ENCODE measurements at places on chromosomes 6 and 20.
A peak's percentile ranks its signal among the peaks of the same experiment; 100 is the strongest.

GRCh38 chr20:36744764-36745191, 1.1 kb downstream of the NDRG3 start:
- no peak for DNase-seq

DNA sequence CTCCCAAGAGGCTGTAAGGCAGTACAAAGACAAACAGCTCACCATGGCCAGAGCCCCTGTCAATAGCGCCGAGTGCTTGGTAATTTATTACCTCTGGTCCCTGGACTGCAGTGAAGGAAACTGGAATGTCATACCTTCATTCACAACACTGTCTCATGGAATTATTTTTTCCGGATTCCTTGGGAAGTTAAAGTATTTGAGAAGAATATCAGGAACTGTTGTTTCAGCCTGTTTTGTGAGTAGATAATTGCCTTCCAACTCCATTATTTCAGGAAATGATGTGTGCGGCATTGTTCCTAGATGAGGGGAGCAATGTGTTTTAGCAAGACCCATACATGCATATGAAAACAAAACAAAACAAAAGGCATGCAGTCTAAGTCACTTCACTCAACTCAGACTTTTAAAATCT, 64.0 kb downstream of the BLOC1S5 start:
- DNase-seq, result no peak

DNA sequence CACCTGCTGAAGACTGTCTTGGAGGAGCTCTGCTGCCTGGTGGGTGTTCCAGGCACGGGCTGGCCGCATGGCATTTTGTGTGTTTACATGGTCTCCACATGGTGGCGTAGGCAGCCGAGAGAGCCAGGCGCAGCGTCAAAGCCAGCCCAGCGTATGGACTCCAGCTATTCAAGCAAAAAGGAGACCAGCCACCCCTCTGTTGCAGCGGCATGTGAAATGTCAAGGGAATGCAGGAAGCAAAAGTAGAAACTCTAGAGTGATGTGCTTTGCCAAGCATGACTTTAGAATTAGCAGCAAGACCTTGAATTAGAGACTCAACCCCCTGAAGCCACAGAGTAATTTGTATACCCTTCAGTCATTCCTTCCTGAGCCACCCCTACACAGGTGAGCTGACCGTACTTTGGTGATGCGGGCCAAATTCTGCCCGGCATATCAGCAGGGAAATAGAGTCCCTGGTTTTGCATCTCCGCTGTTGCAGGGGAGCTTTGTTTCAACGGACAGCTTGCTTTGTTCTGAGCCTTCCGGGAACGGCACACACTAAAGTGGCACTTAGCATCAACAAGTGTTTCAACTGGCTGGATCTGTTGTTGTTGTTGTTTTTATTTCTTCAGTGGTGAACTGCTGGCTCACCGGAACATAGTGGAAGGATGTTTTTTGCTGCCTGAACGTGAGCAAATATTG, 48.5 kb downstream of the FNDC1 start:
- DNase-seq, result peak; percentile 3

DNA sequence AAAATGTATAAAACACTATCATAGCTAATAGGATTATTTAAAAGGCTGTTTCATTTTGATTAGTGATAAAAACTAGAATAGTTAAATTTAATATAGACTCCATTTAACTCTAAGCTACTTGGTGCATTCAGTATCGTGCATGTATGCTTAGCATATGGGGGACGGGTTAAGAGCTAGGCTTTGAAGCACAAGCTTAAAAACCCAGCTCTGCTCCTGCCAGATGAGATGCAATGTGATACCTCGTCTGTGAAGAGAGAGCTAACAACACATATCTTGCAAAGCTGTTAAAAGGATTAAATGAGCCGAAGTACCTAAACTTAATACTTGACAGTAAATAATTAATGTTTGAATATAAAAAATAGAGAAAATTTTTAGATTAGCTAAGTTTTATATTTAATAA, 42.2 kb downstream of the DTNBP1 start:
- no peak for DNase-seq

DNA sequence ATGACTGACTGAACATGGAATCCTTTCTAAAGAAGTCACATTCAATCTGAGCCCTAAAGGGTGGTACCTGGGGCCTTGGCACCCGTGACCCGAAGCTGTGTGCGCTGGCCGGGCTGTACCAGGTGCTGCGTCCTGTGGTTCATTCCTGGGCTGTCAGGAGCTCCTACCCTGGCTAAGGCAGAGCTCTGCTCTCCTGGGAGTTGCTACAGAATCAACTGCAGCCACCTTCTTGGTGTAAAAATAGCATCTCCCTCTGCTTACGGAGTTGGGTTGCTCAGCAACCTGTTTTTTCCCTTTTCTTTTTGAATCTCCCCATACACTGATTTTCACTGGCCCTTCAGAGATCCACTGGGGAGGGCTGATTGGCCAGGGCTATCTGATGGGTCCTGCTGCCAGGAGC, 236.6 kb upstream of the PDE10A start:
- DNase-seq, result no peak

DNA sequence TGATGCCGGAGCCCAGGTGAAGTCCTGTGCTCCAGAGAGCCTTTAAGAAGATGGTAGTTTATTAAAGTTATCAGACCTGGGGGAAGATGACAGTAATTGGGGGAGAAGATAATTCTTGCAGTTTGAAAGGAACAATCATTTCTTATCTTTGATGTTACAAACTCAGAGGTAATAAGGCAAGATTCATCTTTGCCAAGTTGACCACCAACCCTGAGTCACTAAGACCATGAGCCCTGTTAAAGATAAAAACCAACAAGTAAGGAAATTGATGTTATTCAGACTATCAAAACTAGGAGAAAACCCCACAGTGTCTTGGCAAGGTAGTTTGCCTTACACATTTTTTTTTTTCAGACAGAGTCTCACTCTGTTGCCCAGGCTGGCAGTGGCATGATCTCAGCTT, 73.1 kb downstream of the MKKS start:
- no peak for DNase-seq

- DNase-seq, result no peak
Measured at GRCh38 chr6:23413327-23414050, 712.5 kb upstream of the NRSN1 start.

DNA sequence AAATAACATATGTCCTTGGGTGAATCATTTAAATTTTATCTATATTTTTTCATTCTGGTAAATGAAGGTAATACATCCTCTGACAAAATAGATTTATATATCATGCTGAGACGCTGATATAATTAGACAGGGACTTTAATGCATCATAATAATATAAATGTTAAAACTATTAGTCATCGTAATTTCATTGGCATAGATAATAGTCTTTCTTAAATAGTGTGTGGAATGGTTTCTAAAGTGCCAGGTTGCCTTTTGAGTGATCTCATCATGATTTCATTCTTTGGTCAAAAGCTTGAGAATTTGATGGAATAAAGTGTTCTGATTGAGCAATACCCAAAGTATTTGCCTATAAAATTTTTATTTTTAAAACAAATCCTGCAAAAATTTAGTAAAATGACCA, 43.2 kb upstream of the BMP5 start:
- DNase-seq, result no peak

DNA sequence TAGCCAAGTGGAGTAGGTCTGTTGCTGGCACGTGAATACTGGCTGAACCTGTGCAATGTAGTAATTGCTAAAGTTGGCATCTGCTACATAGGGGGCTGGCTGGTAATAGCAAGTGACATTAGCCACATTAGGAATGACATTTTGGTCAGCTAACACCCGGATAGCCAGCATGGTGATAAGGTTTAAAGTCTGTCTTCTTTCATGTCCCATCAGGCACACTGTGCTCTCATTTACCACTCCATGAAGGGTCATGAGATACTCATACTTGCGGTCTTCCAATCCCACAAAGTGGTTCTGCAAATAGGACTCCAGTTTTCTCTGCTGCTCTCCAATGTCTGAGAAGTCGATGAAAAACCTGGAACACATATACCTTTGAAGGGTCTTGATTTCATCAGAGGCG, 2.8 kb downstream of the TENT5A start:
- DNase-seq, result no peak

GRCh38 chr20:37311710-37312355, 22.4 kb downstream of the MANBAL start:
- DNase-seq, result no peak

GRCh38 chr20:23541330-23541729, 27.0 kb downstream of the CST9L start:
- no peak for DNase-seq

DNA sequence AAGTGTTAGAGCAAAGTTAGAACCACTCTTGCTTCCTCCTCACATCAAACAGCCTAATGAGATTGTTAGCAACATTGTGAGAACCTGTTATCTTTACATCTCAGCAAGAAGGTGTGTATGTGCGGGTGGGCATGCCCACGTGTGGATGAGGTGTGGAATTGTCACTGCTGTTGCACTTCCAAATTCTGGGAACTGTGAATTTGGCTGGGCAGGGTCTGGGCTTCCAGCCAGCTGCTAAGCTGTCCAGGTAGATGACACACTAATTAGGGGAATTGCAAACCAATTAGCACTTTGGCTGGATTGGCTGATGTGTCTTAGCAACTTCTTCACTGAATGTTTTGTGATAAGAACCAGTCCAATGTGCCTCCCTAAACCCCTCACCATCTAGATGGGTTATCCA, 848.2 kb downstream of the DHX35 start:
- DNase-seq, result no peak

GRCh38 chr6:162644153-162644552, 83.4 kb downstream of the PRKN start:
- no peak for DNase-seq

DNA sequence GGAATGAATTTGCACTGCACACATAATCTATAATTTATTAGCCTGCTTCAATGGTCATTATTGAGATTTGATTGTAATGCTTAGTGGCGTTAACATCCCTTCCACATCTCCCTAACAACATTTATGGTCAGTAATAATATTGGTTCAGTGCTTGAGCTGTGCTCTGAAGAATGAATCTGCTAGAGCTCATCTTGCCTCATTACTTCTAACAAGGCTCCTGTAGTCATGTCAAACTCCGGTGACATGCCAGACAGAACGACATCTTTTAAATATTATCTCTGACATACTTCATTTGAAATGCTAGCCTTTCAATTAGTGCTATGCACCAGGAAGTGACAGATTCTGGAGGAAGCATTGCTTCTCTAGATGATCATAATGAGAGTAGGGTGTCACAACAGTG, 240.3 kb upstream of the BTBD3 start:
- DNase-seq, result no peak

DNA sequence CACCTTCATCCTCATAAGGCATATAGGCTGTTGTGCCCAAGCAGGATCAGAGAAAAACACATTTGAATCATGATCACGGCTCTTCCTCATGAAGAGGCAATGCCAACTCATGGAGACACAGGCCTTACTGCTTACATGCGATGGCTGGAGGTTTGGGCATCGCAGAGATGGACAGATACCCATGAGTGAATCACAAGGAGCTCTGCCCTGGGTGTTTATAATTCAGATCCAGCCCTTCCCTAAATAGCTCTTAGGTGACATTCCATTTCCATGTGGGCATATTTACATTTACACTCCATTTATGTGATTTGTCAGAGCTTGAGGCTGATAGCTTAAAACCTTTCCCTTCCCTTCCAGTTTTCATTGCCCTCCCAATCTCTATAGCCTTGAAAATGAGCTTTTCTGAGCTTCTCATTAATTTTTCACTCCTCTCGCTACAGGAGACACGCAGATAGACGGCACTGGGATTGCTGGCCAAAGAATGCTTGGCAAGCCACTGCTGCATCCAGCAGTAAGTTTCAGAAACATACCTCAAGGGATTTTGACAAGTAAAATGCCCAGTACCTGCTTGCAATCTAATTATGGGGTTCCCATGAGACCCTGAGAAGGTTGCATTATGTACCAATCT, 249.1 kb downstream of the TBC1D7 start:
- no peak for DNase-seq

GRCh38 chr6:116010790-116011401, 49.8 kb downstream of the FRK start:
- peak; percentile 27 for DNase-seq

DNA sequence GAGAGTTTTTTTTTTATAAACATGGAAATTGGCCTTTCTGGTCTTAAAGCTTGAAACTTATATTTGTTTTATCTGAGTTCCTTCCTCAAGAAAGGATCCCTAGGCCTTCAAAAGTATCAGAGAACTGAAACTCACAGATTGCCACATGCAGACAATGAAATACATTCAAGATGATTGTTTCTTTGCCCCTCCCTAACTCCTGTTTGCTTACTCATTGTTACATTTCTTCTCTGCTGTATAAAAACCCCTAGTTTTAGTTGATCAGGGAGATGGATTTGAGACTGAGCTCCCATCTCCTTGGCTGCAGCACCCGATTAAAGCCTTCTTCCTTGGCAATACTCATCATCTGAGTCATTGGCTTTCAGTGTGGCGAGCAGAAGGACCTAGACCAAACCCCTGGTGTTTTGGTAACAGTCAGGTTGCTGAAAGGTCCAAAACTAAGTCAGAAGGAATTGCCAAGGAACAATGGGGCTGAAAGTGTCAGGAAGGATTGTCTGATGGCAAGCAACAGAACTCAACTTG, 132.3 kb upstream of the SULF2 start:
- DNase-seq, result no peak

GRCh38 chr6:6469074-6469473, 119.4 kb upstream of the LY86 start:
- no peak for DNase-seq

DNA sequence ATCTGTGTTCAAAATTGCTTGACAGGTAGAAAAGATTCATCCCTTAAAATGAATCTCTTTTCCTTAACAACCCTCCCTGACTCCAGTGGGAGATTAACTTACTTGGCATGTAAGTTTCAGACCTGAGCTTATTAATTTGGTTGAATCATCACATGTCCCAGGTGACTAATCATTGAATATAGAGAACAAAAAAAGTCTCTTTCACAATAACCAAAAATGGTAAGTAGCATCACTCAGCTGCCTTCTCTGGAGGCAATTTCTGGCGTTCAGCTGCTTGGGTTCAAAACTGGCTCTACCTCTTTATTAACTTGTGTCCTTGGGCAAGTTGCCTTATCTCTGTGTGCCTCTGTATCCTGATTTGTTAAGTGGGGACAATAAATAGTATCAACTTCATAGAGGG, 2.9 kb downstream of the C6orf141 start:
- DNase-seq, result no peak

GRCh38 chr20:36390719-36391415, 84.7 kb downstream of the DLGAP4 start:
- no peak for DNase-seq

DNA sequence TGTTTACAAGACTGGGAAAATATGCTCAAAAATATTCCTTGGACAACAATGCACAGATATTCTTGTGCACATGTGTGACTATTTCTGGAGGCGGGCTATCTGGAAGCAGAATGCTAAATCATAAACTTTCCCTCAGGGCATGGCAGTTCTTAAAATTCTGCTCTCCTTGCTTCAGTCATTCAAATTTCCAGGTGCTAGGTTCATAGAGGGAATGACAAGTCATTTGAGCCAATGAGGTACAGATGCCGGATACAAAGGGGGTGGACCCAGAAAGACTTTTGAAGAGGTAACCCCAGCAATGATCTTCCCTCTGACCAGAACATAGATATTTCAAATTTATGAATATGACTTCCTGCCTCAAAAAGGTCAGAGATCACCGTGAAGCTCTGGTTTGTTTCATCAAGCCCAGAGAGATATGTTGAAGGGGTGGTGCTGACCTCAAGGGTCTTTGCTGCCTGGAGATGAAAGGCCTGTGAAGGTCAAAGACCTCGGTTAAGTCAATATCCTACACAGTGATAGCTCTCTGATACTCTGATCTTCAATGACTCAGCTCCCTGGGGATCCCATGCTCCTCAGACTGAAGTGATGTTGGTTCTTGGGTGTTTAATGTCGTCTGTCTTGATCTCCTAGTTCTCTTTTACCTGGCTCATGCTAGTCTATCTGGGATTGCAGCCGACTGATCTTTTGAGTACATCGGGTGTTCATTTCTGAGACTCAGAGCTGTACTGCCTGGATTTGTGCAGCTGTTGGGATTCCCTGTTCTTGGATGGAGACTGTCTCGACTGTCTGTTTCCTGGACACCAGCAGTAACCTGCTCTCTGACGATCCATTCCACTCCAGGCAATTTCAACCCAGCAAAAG, 47.5 kb upstream of the TSHZ2 start:
- no peak for DNase-seq
